ENCODE measurements at places on chromosomes 5 and 9.

DNA sequence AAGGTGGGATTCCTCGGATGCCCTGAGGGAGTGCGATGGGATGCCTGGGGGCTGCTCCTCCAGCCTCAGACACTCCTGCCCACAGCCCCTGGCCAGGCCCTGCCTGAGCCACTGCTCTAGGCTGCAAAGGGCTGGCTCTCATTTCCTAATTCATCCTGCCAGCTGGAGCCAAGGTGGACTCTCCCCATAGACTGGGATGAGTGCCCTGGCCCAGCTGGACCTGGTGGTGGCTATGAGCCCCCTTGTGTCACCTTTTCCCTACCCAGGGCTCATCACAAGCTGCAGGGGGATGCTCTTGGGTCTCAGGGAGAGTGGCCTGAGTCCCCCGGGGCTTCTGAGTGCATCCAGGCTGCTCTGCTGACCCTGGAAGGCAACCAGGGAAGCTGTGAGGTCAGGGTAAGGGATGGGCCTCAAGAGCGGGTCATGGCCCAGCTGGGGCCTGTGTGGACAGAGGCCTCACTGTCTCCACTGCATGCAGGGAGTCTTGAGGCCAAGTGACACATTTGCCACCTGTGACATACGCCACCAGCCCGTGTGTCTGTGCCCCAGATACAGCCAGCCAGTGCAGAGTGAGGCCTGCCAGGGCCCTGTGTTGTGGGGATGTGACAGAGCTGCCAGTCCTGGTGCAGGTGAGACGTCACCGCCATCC, 102.7 kb upstream of the IER5L start:
- DNase-seq, result no peak

GRCh38 chr5:14322437-14323187, 179.5 kb downstream of the TRIO start:
- no peak for DNase-seq

GRCh38 chr9:110116543-110116885, 91.4 kb downstream of the C9orf152 start:
- no peak for DNase-seq

DNA sequence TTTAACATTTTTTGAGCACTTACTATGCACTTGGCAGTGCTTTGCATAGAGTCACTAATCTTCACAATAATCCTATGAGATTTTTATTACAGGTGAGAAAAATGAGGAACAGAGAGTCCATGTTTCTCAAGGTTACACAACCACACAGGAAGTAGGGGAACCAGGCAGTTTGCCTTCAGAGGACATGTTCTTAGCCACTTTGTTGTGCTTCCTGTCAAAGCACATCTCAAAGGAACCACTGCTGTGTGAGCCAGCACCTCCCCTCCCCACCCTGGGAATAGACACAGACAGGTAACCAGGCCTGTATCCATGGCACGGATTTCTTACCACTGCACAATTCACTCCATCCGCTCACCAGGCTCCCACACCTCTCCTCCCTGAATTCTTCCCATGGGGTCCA, 6.3 kb upstream of the DNAJB5 start:
- DNase-seq, result no peak

DNA sequence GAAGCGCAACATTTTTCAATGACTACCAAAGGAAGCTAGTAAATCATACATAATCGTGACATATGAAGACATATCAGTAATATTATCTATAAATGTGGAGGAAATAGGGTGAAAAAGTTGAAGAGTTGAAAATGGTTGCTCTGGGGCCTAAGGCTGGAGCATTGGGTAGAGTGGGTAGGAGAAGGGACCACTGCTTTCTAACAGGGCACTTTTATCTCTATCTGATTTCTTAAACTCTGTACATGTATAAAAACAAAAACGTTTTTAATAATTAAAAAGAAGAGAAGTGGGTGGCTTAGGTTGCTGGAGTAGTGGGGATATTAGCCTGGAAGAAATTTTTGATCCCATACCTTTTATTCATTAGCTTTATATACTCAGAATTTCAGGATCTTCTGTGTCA, 44.2 kb upstream of the ITGA1 start:
- DNase-seq, result no peak

- no peak for DNase-seq
These were observed 27.4 kb upstream of the KCNMB1 start for GRCh38 chr5:170416526-170416925.

DNA sequence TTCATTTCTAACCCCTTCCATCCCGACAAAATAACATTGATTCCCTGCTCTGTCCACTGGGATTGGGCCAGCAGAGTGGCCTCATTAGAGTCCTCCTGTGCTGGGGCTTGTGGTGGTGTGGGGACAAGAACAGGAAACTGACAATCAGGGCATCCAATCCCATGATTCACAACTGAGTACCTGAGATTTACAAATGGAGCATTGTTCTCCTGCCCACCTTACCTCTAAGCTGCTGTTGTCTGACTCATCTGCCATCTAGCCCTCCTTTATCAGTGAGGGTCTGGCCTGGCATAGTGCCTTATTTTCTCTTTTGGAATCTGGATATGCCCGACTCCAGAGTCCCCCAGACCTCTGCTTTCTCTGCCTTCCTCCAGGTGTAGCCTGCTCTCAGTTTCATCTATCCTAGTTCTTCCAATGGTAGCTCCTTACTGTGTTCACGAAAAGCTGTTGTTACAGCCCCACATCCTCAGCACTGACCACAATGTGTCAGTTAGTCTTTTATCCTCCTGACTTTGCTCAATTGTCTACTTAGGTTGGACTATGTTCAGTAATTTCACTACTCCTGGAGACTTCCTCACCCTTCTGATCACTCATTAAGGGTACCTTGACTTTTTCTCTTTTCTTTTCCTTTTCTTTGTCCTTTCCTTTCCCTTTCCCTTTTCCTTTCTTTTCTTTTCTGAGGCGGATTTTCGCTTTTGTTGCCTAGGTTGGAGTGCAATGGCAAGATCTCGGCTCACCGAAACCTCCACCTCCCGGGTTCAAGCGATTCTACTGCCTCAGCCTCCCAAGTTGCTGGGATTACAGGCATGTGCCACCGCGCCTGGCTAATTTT, 13.4 kb downstream of the WNT8A start:
- DNase-seq, result no peak

DNA sequence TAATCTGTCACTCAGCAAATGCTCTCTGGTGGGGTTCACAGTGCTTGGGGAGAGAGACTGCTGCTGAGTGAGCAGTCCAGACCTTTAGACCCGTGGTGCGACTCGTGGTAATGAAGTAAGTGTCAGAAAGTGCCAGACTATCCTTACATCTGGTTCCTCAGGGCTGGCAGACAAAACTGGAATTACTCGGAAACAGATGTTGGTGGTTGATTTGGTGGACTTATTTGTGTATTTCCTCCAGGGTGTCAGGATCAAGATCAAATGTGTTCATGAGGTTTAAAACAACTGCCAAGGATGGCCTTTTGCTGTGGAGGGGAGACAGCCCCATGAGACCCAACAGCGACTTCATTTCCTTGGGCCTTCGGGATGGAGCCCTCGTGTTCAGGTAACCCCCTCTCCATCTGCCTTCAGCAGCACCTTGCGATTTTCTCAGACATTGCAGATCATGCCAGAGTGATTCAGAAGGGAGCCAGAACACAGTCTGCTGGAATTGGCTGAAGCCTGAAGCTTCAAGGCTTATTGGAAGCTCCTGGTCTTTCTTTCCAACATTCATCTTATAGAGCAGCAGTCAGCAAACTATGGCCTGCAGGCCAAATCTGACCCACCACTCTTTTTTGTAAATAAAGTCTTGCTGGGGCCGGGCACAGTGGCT, 105.2 kb downstream of the LIFR start:
- DNase-seq, result no peak

- DNase-seq, result no peak
These were observed 677 bp upstream of the ZNF79 start for GRCh38 chr9:127423476-127423933.

- DNase-seq, result no peak
These were observed 116.5 kb downstream of the PDE4D start for GRCh38 chr5:59777028-59777427.

- no peak for DNase-seq
These were observed 52.7 kb downstream of the PRR16 start for GRCh38 chr5:120516805-120517204.

- DNase-seq, result no peak
These were observed 161.3 kb upstream of the RFX3 start for GRCh38 chr9:3687145-3687544.

- no peak for DNase-seq
These were observed 17.4 kb upstream of the RORB start for GRCh38 chr9:74479711-74480110.

DNA sequence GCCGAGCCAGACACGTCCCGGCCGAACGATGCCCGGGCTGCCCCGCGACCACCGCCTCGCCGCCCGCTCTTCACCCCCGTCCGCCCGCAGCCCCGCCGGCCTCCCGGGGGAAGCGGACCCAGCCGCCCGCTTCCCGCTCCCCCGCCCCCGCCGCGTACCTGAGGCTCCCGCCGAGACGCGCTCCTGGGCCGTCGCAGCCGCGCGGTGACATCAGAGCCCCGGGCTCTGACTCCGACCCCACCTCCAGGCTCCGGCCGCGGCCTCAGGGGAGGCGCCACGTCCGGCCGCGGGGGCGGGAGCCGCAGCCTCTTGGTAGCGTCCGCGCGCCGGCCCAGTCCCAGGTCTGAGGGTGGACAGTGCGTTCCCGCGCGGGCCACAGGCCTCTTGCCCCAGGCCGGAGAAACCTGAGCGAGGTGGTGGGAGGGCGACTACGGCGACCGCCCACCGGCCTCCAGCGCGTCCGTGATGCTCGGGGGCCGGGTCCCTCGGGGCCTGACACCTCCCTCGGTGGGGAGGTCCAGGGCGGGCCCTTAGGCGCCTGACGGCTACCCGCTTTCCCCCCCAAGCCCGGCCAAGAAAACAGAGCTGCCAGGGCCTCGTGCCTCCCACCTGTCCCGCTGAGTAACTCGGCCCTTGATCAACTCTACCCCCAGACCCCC, at the start of gene SHROOM1:
SHROOM1 (minus strand) TSS at position 212 of the 659 bp plus-strand sequence. CDS start 4,507 bp downstream, outside the sequence.
- no peak for DNase-seq

GRCh38 chr9:70100362-70100761, 56.7 kb downstream of the MAMDC2 start:
- no peak for DNase-seq

GRCh38 chr5:77638763-77639671, 504 bp upstream of the OTP start:
- no peak for DNase-seq

GRCh38 chr5:68225911-68226545, 10.5 kb downstream of the PIK3R1 start:
- DNase-seq, result no peak

- DNase-seq, result no peak
These were observed 17.3 kb downstream of the NAIF1 start for GRCh38 chr9:128049843-128050242.

DNA sequence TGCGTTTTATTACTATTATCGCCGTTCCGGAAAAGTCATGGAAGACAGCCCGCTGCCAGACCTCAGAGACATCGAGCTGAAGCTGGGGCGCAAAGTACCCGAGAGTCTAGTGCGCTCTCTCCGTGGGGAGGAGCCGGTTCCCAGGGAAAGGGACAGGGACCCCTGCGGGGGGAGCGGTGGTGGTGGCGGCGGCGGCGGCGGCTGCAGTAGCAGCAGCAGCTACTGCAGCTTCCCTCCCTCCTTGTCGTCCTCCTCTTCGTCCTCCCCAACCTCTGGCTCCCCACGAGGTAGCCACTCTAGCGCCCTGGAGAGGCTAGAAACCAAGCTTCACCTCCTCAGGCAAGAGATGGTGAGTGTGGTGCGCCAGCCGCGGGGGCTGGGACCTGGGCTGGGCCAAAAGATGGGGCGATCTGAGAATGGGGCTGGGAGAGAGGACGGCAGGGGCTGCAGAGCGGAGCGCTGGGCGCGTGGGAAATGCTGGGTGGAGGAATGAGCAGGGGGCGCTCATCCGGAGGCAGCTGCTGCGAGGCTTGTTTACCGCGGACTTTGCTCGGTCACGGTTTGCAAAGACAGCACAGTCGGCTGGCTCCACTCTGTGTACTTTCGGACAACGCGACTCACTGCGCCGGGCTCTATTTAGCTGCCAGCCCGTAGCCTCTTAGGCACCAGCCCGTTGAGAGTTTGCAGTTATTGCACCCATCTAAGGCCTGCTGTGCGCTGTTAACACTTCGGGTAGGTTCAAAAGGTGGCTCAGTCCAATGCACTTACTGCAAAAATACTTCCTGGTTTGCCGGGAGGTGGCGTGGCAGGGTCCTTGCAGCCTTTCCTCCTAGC, 1.1 kb downstream of the LURAP1L start:
- no peak for DNase-seq

DNA sequence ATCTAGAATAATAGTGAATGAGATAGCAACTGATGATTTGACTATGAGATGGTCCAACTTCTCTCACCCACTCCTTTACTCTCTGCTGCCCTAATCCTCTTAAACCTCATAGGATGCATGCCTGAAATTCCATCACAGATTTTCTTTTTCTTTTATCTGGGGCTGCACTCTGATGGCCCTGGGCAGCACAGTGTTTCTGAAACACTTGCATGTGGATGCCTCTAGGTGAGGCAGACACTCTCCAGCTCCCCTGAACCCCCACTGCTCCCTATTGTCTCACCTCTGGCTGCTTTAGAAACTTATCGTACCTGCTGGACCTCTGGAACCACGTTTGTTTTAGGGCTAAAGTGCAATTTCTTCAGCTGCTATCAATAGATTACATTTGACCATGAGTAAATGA, 67.5 kb downstream of the HTR4 start:
- no peak for DNase-seq

DNA sequence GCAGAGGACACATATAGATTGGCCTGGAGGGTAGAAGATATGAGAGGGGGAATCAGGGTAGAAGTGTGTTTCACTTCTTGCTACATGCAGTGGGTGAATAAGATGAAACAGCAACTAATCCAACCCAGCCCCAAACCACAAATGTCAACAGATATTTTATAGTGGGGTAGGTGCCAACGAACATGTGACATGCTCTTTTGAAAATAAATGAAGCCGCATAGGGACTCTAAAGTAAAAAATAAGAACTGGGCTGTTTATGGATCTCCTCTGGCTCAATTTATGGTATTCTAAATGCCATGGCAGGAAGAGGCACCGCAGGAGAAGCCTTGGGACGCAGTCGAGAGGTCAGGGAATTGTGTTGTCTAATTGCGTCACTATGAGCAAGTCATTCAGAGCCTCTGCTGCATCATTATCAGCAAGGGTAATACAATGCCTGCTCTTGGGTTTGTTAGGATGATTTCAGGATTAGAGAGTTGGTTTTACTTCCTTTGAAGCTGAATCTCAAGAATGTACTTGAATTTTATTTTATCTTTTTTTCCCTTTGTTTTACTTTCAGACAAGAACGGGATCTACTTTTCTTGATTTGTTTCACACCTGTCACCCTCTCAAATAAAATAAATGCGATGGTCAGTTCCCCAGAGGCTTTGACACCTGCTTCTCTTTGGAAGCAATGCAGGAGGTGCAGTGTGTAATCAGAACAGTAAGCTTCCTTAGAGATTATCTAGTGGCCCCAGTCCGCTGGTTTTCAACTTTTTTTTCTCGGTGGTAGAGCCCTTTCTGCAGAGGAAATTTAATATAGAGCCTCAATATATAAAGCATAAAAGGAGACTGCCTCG, 375.6 kb upstream of the CLINT1 start:
- DNase-seq, result no peak

- DNase-seq, result no peak
These were observed 81.8 kb upstream of the FANCC start for GRCh38 chr9:95399261-95399660.

GRCh38 chr5:54329731-54330709, 19.6 kb upstream of the ARL15 start:
- DNase-seq, result no peak

GRCh38 chr5:100821751-100822150, 81.3 kb downstream of the ST8SIA4 start:
- no peak for DNase-seq
